ENCODE measurements at places on chromosomes 2 and 18. TPM values are rescaled to one million over a fixed set of nuclear protein-coding genes. Genes with fewer than 3 reads are reported as not detected.

Gene ERICH2
- not detected for total RNA-seq

Gene LRRC30
- total RNA-seq: not detected

Gene NFU1
- total RNA-seq: 43.2 TPM

Gene GALR1
- total RNA-seq: not detected

DNA sequence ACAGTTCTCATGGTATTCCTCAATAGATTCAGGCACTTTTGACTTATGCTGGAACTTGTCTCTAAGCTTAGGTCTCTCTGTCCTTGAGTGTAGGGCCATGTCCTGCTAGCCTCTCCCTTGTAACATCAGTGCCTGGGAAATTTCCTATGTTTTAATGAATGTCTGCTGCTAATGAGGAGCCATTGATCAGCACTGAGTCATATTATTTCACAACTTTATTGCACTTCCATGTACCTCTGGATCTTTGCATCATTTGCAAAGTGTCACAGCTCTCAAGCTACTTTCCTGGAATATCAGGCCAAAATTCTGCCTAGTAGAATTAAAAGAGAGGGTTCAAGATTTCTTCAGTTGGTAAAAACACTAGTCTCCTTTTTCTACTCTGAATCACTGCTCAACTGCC, 102.5 kb downstream of the GAREM1 start:
- no peaks in the 10 kb centered on the region for H3K4me1 ChIP-seq
- H3K27ac ChIP-seq: no peak overlapping the region
- no peak overlapping the region for H3K4me3 ChIP-seq
- no peaks in the 10 kb centered on the region for H3K36me3 ChIP-seq

Gene PRLH
- total RNA-seq: not detected

Gene SOWAHC
- 0.11 TPM for total RNA-seq

DNA sequence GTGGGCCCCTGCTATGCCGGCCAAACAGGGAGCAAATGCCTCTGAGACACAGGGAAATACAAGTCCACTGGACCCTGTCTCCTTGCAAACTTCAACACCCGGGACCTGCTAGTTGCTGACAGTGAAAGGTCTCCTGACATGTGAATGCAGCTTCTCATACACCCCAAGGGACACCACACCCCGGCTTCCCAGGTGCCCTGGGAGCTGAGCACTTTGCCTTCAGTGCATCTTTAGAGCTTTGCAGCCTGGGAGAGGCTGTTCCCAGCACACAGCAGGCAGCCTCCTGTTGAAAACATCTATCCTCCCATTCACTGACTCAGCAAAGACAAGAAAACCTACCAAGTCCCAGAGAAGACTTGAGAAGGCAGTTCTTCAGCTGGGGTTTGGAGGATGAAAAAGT, 143.4 kb downstream of the COL6A3 start:
- no peak overlapping the region for H3K4me3 ChIP-seq
- H3K27ac ChIP-seq: no peak overlapping the region
- no peak for DNase-seq
- no peaks in the 10 kb centered on the region for H3K36me3 ChIP-seq

Gene DOK6
- total RNA-seq: not detected

- no peak overlapping the region for H3K4me3 ChIP-seq
- no peaks in the 10 kb centered on the region for H3K4me1 ChIP-seq
- H3K27ac ChIP-seq: no peak overlapping the region
- DNase-seq: no peak
- no peaks in the 10 kb centered on the region for H3K36me3 ChIP-seq
- peaks cover 5% of the 10 kb centered on the region for H3K27me3 ChIP-seq
These were observed 86.1 kb downstream of the CACNB4 start for GRCh38 chr2:152012697-152013096.

Gene SNORC
- 1.5 TPM for total RNA-seq

- H3K27me3 ChIP-seq: no peaks in the 10 kb centered on the region
- H3K27ac ChIP-seq: no peak overlapping the region
- no peak for DNase-seq
- H3K36me3 ChIP-seq: no peaks in the 10 kb centered on the region
- H3K4me1 ChIP-seq: no peaks in the 10 kb centered on the region
These were observed 86.7 kb downstream of the NPAS2 start for GRCh38 chr2:100906679-100907078.

DNA sequence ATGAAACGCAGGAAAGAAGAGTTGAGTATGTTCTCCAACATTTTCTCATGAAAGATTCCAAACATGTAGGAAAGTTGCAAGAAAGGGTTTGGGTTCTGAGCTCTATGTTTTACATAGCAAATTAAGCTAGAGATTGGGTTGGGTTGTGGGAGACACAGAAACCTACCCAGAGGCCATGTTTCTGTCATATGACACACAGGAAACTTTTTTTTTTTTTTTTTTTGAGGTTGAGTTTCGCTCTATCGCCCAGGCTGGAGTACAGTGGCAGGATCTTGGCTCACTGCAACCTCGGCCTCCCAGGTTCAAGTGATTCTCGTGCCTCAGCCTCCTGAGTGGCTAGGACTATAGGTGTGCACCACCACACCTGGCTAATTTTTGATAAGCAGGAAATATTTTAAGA, 57.6 kb downstream of the DOCK10 start:
- peaks cover 63% of the 10 kb centered on the region for H3K4me1 ChIP-seq
- DNase-seq: no peak
- no peaks in the 10 kb centered on the region for H3K36me3 ChIP-seq

Gene TACR1
- total RNA-seq: not detected

Gene SNTG2
- total RNA-seq: 1.3 TPM

DNA sequence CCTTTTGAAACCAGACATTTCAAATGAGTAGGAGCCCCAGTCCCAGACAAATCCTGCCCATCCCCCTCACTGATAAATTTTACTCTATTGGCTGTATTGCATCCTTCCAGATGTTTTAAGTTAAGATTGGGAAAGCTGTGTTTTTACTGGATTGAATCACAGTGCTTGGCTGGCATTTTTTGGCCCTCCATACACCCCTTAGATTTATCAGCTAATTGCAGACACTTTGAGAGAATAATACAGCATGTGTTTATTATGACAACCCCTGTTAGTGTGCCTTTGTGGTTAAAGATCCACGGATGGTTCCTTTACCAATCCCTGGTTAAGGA, 74.9 kb downstream of the ANTXR1 start:
- H3K27me3 ChIP-seq: peaks cover 4% of the 10 kb centered on the region
- no peaks in the 10 kb centered on the region for H3K4me1 ChIP-seq
- no peak for DNase-seq
- no peak overlapping the region for H3K27ac ChIP-seq
- H3K4me3 ChIP-seq: no peak overlapping the region
